Muscle of arm (tissue), 14 donors: ENCODE measurements at places on chromosomes 12 and 14.

DNA sequence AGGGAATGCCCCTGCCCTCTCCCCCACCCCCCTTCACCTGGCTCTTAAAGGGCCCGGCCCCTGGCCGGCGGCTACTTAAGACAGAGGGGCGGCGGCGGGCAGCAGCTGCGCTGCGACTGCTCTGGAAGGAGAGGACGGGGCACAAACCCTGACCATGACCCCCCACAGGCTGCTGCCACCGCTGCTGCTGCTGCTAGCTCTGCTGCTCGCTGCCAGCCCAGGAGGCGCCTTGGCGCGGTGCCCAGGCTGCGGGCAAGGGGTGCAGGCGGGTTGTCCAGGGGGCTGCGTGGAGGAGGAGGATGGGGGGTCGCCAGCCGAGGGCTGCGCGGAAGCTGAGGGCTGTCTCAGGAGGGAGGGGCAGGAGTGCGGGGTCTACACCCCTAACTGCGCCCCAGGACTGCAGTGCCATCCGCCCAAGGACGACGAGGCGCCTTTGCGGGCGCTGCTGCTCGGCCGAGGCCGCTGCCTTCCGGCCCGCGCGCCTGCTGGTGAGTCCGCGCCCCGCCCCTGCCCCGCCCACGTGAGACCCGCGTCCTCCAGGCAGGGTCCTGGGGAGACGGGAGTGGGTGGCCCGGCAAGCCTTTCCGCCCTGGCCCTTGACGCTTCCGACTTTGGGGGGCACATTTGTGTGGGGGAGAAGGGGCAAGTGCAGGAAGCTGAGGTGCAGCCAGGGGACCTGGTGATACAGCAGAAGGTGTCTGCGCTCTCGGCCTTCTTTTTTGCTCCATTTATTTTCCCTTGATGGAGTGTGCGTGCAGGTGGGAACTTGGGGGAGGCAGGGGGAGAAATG, at the start of gene IGFBP6:
Gene IGFBP6, plus strand, starts transcription at position 104 of the 790 bp plus-strand sequence. Its CDS starts 51 bp downstream, at position 155.
- DNase-seq: peak; percentile 56

DNA sequence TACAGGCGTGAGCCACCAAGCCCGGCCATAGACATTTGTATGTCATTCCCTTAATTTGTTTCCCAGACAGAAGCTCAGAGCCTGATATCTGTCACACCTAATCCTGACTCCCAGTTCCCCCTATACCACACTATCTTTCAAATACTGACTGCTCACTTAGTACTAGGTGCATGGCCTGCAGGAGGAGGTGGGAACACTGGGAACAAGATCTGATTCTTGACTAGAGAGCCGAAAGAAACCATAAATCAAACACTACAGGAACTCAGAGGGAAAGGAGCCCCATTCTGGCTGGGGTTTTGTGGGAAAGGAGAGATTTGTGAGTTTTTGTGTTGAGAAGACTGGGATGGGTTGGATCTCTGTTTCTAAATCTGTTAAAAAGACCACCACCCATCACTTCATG, 4.9 kb downstream of the KHNYN start:
- DNase-seq: no peak

DNA sequence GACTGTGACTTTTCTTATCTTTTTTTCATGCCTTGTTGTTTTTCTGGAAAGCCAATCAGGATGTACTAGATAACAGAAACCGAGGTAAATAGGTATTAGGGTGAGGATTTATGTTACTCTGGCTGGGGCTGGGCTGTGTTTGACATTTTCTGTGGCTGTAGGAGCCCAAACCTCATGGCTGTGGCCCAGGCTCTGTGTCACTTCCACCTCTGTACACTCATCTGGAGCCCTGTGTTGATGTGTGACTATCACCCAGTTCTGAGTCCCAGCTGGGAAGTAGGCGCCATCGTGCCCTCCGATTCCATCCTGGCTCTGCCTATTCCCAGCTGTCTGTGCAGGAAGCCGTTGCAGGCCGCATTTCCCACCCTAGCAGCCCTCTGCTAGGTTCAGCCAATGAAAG, 1.6 kb upstream of the HHIPL1 start:
- DNase-seq: no peak

GRCh38 chr12:52506858-52507715, 13.1 kb downstream of the KRT5 start:
- no peak for DNase-seq

DNA sequence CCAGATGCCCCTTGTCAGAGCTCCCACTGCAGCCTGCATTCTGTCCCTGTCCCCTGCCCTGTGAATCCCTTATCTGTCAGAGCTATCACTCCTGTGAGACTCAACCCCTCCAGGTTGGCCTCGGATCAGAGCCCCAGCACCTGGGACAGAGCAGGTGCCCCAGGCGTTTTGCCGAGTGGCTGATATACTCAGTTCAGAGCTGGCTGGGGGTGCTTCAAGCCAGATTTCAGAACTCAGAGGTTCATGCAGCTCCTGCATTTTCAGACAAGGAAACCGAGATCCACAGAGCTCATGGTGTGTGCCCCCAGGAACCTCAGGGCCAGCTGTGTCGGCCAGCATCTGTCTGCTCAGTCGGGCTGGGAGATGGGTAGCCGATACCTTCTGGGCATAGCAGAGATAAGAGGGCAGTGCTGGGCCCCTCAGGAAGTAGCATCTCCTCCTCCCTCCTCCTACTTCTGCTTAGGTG, 228.0 kb upstream of the RTL1 start:
- no peak for DNase-seq

GRCh38 chr12:109550281-109550680, 23.0 kb downstream of the MMAB start:
- no peak for DNase-seq

GRCh38 chr12:2540535-2540941, 254.2 kb upstream of the FKBP4 start:
- no peak for DNase-seq

- DNase-seq: peak; percentile 42
These were observed 744 bp downstream of the STYX start for GRCh38 chr14:52730709-52731111.

- DNase-seq: no peak
These were observed 59.3 kb downstream of the UNC79 start for GRCh38 chr14:93490001-93490400.

DNA sequence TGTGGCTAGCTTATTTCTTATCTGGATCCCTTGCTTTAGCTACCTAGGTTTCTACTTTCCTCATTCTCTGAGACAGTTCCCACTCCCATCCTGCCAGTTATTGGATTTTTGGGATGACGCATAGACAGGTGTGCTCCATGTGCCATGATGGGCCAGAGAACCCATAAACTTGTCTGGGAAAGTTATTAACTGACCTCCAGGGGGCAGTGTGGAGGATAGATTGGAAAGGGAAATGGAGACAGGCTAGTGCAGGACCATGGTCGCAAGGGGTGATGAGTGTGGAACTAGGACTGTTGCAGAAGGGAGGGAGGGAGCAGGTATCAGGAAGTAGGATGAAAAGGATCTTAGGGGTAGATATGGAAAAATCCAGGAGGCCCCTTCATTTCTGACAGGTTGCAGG, 80.3 kb downstream of the ESRRB start:
- DNase-seq: no peak

- no peak for DNase-seq
These were observed 21.3 kb upstream of the RIN3 start for GRCh38 chr14:92492258-92492657.

DNA sequence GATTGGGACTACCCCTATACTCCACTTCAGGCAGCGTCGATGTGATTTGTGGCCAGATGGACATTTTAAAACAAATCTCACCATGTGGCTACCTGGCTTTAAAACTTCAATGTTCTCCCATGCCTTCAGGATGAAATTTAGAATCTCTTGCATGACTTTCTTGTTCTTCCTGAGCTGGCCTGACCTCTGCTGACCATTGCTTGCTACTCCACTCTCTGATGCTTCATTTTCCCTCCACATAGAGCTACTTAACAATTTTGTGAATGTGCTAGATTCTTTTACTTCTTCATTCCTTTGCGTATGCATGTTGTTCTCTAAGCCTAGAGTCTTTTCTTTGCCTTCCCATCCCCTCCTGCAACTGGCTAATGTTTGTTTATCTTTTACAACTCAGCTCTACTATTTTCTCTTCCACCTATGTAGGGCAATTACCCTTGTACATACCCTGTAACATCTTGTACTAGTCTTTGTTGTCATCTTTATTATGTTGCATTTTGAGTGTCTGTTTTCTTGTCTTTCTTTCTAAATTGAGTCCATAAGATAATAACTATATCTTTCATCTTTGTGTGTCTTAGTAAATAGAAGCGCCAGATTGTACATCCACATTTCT, 41.2 kb downstream of the YLPM1 start:
- no peak for DNase-seq

- no peak for DNase-seq
These were observed 33.8 kb downstream of the CREBL2 start for GRCh38 chr12:12645485-12645884.

- DNase-seq: no peak
These were observed 100.0 kb upstream of the LRIG3 start for GRCh38 chr12:59020073-59020946.

DNA sequence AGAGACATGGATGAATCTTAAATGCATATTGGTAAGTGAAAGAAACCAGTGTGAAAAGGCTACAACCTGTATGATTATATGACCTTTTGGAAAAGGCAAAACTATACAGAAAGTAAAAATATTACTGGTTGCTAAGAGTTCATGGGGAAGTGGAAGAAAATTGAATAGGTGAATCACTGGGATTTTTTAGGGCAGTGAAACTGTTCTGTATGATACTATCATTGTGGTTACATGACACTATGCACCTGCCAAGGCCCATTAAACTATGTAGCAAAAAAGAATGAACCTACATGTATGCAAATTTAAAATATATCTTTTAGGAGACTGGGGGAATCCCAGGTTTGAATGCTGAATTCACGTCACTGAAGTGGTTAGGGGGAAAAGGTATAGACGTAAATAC, 12.6 kb upstream of the OR8S1 start:
- DNase-seq: no peak

DNA sequence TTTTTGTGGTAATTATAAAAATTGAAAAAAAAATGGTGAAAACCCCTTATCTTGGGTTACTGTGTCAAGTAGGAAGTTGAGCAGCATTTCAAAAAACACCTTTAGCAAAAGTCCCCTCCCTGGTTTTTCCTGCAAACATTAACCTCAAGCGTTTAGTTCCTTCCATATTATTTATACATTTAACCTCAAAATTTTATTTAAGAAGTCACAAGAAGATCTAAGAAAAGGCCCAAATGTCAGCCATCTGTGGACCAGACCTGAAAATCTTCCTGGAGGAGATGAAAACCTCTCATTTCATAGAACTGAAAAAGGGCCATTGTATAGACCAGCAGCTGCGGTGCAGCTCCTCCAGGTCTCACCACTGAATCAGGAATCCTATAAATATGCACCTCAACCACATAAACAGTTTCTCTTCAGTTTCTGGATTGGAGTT, 40.4 kb upstream of the BTG1 start:
- no peak for DNase-seq

- no peak for DNase-seq
These were observed 693.0 kb downstream of the LRFN5 start for GRCh38 chr14:42299692-42300091.

DNA sequence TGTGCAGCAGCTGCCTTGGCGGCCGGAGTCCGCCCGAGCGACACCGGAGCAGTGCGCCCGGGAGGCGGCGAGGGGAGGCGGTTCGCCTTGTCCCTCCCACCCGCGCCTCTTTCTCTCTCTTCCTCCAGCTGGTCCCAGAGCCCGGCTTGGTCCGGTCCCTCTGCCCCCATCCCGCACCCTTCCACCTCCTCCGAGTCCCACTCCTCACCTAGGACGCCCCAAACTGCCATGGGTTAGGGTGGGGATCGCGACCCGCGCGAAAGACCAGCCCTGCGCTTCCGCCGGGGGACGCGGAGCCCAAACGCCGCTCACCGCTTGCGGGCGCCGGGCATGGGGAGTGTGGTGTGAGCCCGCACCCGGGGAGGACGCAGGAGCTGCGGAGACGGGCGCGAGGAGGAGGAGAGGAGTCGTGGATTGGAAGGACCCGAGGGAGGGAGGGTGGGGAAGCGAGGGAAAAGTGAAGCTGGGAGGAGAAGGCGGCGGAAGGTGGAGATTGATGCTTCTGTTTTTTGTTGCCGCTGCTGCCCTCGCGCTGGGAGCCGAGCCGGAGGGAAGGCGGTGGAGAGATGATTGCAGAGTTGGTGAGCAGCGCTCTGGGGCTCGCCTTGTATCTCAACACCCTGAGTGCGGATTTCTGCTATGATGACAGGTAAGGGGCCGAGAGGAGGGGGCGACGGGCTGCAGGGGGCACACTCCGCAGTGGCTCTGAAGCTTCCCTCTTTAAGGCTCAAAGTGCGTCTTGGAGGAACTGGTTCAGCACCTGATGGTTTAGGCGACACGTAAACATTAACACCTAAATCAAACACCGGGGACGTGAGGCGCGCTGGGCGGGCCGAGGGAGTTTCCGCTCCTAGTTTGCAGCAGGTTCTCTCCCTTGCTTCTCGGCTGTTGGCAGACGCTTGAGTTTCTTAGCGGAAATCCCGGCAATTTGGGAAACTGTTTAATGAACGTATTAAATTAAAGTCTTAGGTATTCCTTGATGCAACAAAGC, 610 bp downstream of the TMTC2 start:
- DNase-seq: peak; percentile 55

GRCh38 chr12:110929818-110930217, 9.4 kb upstream of the MYL2 start:
- DNase-seq: no peak

- DNase-seq: no peak
These were observed 127.8 kb upstream of the PTPRQ start for GRCh38 chr12:80316222-80316621.

DNA sequence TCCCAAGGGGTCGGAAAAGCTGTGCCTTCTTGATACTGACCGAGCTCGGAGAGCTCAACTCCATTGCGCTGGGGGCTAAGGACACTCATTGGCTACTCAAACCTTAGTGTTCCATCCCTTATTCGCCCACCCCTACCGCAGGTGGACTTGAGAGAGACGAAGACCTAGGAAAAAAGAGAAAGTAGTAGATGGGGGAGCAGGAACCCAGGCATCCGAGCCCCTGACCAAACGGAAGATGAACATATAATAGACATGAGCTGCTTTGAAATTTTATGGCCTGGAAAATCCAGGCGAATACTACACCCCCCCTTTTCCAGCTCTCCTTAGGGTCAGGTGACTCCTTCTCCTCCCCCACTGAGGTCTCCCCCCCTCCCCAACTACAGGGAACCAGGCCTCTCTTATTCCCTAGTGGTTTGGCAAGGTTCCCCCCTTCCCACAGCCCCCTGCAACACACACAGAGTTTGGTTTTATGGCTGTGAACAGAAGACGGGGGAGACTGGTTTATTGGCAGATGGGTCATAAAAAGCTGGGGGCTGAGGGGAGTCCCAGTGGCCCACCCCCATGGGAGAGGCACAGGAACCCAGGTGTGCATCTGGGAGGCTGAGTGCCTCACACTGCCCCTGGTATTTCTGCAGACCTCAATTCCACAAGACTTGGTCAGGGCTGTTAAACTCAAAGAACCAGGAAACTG, 1.6 kb downstream of the GDF11 start:
- no peak for DNase-seq

DNA sequence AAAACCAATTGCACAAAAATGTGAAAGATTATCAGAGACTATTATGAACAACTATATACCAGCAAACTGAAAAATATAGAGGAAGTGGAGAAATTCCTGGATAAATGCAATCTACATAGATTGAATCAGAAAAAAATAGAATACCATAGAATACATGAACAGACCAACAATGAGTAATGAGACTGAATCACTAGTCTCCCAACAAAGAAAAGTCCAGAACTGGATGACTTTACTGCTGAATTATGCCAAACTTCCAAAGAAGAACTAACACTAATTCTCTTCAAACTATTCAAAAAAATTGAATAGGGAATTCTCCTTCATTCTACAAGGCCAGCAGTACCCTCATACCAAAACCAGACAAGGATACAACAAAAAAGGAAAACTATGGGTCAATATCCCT, 60.6 kb downstream of the GUCY2C start:
- no peak for DNase-seq

- peak; percentile 7 for DNase-seq
These were observed 1.3 kb downstream of the LRRK2 start for GRCh38 chr12:40225984-40226602.
